Activated T-helper 17 cell treated with anti-CD3 and anti-CD28 coated beads, Interleukin-2, amount 50 U/mL, for 72 hours (primary cell): ENCODE measurements at places on chromosomes 12 and 14.
A peak's percentile ranks its signal among the peaks of the same experiment; 100 is the strongest.

- no peak for ATAC-seq
These were observed 88.1 kb downstream of the DNAI7 start for GRCh38 chr12:25106818-25107217.

- no peak for ATAC-seq
These were observed 30.8 kb downstream of the GPR19 start for GRCh38 chr12:12665194-12665593.

- peak; percentile 32 for ATAC-seq
These were observed 60.6 kb downstream of the BEGAIN start for GRCh38 chr14:100526632-100527031.

DNA sequence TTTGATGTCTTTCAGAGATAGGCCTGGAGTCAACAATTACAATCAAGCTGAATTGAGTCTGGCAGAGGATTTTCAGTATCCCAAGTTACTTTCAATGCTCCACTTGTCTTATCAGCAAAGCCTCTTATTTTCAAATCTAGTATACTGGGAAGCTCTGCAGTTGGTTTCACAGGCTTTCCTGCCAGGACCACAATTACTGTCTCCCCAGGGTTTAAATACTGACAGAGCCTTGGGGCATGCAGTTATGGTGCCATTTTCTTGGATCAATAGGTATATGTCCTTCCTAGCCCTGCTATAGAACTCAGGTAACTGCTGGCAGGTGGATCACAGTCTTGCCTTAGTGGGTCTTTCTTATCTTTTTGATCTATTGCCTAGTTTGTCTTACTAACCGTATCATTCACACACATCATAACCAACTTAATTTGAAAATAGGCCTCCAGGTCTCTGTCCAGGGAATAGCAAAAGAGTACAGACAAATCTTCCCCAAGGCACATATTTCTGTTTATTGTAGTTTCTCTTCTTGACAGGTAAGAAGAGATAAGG is 22.4 kb upstream of the RNU6-8 start:
- no peak for ATAC-seq

- no peak for ATAC-seq
These were observed 115.2 kb downstream of the EGLN3 start for GRCh38 chr14:33835677-33836076.

DNA sequence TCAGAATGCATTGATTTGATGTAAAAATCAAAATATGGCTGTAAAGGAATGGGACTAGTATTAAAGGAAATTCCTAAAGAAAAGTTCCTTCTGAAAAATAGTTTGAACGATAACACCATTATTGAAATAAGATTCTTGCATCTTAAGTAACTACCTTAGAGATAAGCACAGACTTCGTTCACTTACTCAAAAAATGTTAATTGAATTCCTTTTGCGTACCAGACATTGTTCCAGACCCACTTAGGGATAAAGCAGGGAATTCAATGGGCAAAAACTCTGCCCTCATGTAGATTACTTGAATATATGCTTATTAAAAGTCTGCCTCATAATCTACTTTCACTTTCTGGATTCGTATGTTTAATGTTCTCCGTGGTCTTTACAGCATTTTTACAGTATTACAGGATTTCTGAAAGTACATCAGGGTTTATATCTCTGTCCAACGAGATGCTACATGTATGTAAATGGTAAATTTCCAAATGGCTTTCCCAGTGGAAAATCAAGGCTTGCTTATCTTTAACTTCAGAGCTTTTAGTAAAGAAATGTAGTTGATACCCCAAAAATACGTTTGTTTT is 213.7 kb downstream of the GXYLT1 start:
- no peak for ATAC-seq

DNA sequence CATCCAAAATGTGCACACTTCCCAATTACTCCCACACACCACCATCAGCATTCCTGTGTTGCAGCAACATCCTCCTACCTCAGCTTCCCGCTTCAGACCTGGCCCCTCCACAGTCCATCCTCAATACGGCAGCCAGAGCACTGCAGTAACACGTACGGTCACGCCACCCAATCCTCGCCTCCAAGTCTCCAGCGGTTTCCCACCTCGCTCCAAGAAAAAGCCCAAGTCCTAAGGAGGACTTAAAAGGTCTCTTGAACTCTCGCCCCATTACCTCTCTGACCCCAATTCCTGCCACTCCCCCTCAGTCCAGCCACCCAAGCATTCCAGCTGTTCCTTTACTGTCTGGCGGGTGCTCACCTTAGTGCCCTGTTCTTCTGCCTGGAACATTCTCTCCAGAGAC is 12.0 kb downstream of the FBXO21 start:
- ATAC-seq = no peak

DNA sequence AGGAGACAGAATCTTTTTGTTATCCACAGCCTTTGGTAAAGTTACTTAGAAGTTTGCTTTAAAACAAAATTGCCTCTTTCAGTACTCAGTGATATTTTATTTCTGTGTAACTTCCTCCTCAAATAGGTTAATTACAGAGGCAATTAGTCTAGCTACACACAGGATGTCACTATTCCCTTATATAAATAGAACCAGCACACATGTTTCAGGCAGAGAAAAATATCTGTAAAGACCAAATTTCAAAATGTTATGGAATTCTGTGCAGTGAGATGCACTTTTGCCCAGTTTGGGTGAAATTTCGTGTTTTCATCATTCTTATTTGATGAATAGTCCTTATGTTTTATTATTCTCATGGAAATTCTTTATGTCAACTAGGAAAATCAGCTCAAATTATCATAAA is 410.6 kb upstream of the SOX5 start:
- no peak for ATAC-seq

DNA sequence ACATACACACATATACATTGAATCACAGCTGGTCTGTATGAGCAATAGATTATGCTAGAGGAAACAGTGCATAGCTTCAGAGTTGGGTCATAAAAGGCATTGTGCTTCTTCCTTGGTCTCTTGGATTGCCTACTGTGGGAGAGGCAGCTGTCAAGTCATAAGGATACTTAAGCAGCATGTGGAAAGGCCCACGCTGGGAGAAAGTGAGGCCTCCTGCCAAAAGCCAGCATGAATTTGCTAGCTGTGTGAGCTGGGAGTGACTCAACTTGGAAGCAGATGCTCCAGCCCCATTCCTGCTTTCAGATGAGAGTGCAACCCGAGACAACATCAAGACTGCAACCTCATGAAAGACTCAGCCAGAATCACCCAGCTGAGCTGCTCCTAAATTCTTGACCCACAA is 311.9 kb upstream of the TBX3 start:
- no peak for ATAC-seq

- ATAC-seq = no peak
These were observed 1.0 kb upstream of the CLIP1 start for GRCh38 chr12:122423258-122424165.

DNA sequence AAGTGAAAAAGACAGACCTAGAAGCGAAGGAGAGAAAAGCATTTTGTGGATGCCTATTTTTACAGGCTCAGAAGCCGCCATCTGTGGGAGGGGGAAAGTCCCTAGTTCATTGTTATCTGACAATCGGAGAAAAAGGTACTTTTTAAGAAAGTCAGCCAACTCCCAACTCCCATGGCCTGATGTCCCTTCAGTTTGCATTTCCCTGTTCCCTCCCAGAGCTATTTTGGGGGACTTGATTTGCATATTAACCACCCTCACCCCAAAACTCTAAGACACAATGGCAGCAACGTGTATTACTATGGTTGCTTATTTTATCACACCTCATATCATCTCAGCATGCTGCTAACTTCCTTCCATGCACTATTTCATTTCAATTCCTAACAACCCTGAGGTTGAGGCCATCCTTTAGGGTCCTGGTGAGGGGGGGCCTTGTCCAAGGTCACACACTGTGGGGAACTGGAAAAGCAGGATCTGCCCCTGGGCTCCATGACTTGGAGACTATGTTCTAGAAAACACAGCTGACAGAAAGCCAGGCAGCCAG is 18.7 kb downstream of the HVCN1 start:
- ATAC-seq = peak; percentile 81

GRCh38 chr14:104942586-104942985 is 17.9 kb downstream of the PLD4 start:
- no peak for ATAC-seq

GRCh38 chr14:68109132-68109900 is 289.7 kb downstream of the RAD51B start:
- no peak for ATAC-seq

DNA sequence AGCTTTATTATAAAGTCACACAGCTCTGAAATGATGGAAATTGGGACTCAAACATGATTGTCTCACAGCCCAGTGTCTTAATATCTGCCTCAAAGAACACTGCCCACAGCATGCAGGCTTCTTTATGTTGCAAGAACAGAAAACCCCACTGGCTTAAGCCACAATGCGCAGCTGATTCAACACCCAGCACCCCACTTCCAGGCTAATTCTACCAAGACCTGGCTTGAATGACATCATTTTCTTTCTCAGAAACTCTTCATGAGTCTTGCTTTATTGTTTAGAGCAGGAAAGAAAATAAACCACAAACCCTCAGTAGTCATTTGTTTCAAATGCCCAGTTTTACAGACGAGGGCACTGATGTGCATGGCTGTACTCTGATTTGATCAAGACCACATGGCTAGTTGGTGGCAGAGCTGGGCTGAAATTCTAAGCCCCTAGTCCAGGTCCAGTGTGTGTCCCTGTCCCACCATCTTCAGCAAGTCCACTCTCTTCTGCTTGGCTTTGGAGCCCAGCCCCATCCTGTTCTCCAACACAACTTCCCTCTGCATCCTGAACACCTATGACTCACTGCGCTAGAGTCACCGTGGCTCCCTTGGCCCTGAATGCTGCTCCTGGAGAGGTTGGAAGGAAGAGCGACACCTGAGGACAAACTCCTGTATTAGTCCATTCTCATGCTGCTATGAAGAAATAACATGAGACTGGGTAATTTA is 50.3 kb upstream of the SRSF5 start:
- ATAC-seq = peak; percentile 89

DNA sequence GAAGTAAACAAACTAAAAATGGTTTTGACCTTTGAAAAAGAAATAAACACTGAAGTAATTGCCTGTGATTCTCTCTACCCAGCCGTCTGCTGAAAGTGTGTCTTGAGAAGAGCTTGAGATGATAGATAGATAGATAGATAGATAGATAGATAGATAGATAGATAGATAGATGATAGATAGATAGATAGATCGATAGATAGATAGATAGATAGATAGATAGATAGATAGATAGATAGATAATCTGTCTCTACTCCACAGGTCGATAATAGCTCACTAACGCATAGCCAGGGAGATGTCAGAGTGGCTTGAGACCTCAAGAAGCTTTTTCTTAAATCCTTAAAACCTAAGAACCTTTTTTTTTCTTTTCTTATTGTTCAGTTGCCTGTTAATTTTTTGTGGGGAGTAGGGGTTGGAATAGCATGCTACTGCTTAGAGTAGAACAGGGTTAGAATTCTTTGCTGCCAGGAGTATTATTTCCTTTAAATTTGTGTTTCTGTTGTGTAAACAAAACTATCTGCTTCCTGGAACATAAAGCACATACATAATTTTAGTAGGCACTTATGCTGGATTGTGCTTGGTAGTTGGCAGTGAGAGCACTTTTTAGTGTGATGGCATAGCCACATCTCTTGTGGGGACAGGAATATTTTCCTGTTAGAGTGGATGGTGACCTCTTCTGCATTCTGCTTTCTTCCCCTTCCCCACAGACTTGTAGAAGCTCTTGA is 169.5 kb downstream of the FBXL14 start:
- no peak for ATAC-seq

GRCh38 chr12:59867689-59868088 is 271.9 kb downstream of the SLC16A7 start:
- ATAC-seq = no peak

DNA sequence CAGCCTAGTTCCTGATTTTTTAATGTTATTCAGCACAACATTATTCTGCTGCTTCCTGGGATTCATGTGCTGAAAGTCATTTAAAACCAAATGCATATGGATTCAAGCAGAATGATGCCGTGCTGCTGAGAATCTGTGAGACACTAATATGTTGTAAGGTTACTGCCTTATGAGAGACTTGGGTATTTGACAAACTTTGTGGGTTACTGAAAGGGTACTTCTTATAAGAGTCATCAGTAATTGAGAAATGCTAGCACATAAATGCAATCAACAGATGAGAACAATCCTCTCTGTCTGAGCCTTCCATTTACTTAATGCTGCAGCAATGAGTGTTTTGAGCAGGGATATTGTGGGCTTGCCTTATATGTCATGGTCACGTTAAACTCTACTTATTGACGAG is 175.7 kb downstream of the NPAS3 start:
- no peak for ATAC-seq

- no peak for ATAC-seq
These were observed 17.2 kb downstream of the DERA start for GRCh38 chr12:15928346-15928745.

- no peak for ATAC-seq
These were observed 97.4 kb downstream of the PRKCH start for GRCh38 chr14:61418746-61419145.

- no peak for ATAC-seq
These were observed 10.0 kb downstream of the STYK1 start for GRCh38 chr12:10663869-10664268.

GRCh38 chr12:89129167-89129870 is 223.0 kb downstream of the DUSP6 start:
- peak; percentile 91 for ATAC-seq

DNA sequence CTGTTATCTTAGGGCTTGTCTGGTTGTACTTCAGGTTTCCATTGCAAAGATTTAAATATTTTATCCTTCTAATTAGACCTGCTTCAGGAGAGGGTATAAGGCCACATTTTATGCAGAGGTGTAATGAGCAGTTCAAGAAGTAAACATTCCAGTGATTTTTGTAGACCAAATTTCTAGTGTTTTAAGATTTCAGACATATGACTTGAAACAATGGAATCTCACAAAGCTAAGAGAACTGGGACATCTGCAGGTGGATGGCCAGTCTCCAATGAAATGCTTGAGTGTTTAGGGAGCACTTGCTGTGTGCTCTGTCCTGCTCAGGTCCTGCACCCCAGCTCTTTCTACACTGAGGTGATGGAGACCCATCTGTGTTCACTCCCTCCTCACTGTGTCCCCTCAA is 7.9 kb downstream of the C14orf132 start:
- no peak for ATAC-seq

DNA sequence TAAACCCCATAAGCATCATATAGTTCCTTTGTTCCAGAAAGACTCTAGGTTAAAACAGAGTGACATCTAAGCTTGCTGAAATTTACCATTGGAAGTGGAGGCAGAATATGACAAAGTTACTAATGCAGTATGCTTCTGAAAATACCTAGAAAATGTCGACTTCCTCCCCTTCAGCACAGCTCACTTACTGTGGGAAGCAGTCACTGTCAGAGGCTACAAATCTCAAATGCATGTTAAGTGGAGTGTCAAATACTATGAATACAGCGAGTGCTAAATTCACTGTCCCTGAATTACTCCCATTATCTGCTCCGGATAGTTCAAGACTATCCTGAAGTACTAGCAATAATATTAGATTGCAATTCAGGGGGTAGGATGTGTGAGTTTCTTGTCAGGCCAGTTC is 1454.6 kb downstream of the AACS start:
- no peak for ATAC-seq

DNA sequence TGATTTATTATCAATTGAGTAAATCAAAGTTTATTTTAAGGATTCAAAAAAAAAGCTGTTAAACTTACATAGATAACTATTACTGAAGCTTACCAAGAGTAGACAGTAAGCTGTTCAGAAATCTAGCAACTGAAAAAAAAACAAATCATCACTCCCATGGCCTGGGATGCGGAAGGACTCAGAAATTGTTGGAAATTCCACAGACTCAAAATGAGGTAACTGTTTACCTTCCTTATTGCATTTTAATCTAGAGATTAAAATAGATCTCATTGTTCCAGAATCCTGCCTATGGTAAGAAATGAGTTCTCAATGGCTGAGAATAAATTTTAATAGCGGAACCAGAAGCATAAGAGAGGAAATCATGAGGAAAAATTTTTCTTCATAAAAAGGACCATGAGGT is 87.2 kb downstream of the PPM1H start:
- ATAC-seq = no peak

- ATAC-seq = no peak
These were observed 12.5 kb upstream of the CLEC4E start for GRCh38 chr12:8553088-8553627.
